ENCODE measurements at places on chromosomes 4 and X. TPM values are rescaled to one million over a fixed set of nuclear protein-coding genes. Genes with fewer than 3 reads are reported as not detected.
A peak's percentile ranks its signal among the peaks of the same experiment; 100 is the strongest.

PNMA6A gene
- polyA plus RNA-seq, result 67.2 TPM

DNA sequence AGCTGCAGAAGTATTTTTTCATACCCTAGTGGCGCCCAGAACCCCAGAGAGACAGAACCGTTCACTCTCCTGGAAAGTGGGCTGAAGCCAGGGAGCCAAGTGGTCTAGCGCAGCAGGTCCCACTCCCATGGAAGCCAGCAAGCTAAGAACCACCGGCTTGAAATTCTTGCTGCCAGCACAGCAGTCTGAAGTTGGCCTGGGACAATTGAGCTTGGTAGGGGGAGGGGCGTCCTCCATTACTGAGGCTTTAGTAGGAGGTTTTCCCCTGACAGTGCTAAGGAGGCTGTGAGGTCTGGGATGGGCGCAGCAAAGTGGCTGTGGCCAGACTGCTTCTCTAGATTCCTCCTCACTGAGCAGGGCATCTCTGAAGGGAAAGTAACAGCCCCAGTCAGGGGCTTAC, 84.5 kb upstream of the ATXN3L start:
- DNase-seq, result no peak

DNA sequence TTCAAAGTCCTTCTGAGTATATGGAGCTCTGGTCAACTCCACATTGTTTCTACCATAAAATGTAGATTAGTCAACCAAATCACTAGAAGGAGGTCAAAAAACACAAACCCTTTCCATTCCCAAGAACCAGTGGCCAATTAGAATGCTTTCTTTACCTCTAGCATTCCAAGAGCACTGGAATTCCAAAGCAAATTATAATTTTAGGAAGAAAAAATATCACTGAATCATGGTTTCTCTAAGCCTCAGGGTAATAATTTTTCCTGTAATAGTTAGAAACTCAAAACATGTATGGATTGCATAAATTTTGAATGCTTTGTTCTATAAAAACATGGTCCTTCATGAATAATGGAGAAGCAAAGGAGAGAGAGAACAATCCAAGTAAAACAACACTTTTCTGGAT, 39.5 kb downstream of the LEF1 start:
- no peak for DNase-seq

AR gene
- 0.51 TPM for polyA plus RNA-seq

- DNase-seq, result no peak
Measured at GRCh38 chrX:123756320-123756719, 23.5 kb upstream of the THOC2 start.

- no peak for DNase-seq
Measured at GRCh38 chr4:102780476-102781144, 19.8 kb upstream of the MANBA start.

GRCh38 chrX:14738643-14739042, 134.2 kb downstream of the FANCB start:
- peak; percentile 75 for DNase-seq

- no peak for DNase-seq
Measured at GRCh38 chr4:148335133-148335532, 107.1 kb downstream of the NR3C2 start.

RNF150 gene
- polyA plus RNA-seq, result 3.0 TPM

NCAPG gene
- 14.5 TPM for polyA plus RNA-seq

CLDN34 gene
- not detected for polyA plus RNA-seq

- DNase-seq, result no peak
Measured at GRCh38 chr4:20658456-20658855, 41.8 kb upstream of the PACRGL start.

MRFAP1 gene
- 526 TPM for polyA plus RNA-seq

GYPE gene
- polyA plus RNA-seq, result not detected

GRCh38 chr4:108336076-108336475, 167.3 kb upstream of the LEF1 start:
- DNase-seq, result no peak

DNA sequence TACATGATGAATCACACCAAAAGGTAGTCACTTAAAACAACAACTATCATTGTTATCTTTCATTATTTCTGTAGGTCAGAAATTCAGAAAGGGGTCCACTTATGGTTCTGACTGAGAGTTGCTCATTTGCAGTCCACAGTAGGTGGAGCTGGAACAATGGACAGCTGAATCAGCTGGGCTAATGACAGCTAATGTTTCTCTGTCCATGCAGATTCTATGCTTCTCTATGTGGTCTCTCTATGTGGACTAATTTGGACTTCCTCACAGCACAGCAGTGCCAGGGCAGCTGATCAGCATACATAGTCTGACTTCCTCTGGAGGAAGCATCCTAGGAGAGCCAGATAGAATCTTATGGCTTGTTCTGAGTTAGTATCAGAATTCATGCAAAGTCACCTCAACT, 131.7 kb upstream of the INTU start:
- DNase-seq, result no peak

HS3ST1 gene
- 3.4 TPM for polyA plus RNA-seq

DNA sequence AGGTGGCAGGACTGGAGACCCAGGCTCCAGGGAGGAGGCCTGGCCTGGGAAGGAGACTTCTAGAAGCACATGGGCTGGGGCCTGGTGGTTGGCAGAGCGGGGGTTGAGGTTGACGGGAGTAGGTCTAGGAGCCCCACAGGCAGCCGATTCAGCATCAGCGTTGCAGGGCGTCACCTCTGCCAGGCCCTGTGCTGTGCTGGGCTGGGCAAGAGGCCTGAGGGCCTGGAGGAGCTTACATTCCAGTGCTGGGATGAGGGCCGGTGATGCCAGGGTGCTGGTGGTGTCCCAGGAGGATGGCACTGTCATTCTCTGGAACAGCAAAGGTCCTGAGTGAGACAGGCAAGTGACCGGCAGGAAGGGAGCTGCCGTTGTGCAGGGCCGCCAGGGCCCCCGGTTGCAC, 76.6 kb downstream of the SORCS2 start:
- DNase-seq, result no peak

DNA sequence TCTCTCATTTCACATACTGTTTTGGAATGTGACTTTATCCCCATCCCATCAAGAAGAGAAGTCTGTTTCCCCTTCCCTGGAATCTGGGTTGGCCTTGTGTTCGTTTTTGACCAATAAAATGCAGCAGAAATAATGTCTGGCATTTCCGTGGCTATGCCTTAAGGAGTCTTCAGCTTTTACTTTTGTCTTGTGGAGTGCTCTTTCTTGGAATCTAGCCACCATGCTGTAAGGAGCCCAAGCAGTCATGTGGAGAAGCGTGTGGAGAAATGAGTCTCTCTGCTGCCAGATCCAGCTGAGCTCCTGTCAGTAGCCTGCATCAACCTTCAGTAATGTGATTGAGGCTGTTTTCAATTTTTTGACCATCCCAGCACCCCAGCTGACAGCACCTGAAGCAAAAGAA, 84.4 kb upstream of the ARMCX2 start:
- no peak for DNase-seq

DNA sequence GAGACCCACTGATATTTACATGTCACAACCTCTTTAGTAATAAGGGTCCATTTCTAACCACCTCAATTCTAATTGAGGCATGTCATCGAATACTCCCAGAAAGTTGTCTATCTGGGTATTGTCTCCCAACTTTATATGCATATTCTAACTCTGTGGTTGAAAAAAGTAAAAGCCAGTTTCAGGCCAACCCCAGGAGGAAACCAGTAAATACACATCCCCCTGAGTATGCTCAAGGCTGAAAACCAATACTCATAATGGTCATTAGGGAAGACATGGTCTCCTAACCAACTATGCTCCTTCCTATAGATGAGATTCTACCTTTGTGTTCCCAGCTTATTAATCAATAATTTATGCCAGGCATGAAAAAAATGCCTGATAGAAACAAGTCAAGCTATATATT, 96.6 kb downstream of the SH3KBP1 start:
- no peak for DNase-seq

UGT2B10 gene
- not detected for polyA plus RNA-seq

MORF4L2 gene
- 374 TPM for polyA plus RNA-seq

RNF113A gene
- 19.2 TPM for polyA plus RNA-seq

DNA sequence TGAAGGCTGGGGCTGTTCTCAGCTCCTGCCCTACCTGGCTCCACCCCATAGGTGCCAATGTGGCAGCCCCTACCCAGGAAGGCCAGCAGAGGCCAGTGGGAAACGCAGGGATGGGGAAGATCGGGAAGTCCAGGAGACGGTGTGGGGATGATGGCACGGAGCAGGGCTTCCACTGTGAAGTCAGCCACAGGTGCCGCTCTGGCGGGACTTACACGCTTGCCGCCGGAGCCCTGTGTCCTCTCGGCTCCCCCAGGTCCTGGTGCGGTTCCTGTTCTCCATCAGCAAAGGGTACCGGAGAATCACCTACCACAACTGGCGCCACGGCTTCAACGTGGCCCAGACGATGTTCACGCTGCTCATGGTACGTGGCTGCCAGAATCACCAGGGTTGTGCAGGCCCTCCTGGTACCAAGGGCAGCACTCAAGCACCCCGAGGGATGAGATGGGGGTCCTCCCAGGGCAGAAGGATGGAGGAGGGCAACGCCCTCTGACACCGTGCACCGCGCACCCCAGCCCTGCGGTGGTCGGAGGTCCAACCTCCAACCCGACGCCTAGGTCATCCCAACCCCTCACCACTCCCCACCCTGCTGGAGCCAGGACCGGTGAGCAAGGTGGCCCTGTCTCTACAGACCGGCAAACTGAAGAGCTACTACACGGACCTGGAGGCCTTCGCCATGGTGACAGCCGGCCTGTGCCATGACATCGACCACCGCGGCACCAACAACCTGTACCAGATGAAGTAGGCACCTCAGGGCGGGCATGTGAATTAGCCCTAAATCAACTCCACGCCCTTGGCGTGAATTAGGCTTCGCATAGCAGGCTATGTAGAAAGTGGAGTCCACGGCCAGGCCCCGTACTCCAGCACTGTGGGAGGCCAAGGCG, 12.0 kb downstream of the ATP5ME start:
- DNase-seq, result no peak

GRCh38 chrX:134287346-134287745, 50.4 kb downstream of the CCDC160 start:
- no peak for DNase-seq

DNA sequence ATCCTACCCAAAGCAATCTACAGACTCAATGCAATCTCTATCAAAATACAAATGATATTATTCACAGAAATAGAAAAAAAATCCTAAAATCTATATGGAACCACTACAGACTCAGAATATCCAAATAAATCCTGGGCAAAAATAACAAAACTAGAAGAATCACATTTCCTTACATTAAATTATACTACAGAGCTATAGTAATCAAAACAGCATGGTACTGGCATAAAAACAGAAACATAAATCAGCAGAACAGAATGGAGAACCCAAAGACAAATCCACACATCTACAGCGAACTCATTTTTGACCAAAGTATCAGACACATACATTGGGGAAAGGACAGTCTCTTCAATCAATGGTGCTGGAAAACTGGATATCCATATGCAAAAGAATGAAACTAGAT, 304.1 kb upstream of the FGF13 start:
- no peak for DNase-seq

SLC25A6 gene
- 412 TPM for polyA plus RNA-seq

GAGE12C gene
- polyA plus RNA-seq, result not detected

GRCh38 chr4:145066063-145066501, 31.9 kb downstream of the ANAPC10 start:
- DNase-seq, result no peak
